Activated CD4-positive, CD25-positive, alpha-beta regulatory T cell treated with anti-CD3 and anti-CD28 coated beads, Interleukin-2, amount 50 U/mL, for 72 hours (primary cell): ENCODE measurements at places on chromosomes 3 and 15.

DNA sequence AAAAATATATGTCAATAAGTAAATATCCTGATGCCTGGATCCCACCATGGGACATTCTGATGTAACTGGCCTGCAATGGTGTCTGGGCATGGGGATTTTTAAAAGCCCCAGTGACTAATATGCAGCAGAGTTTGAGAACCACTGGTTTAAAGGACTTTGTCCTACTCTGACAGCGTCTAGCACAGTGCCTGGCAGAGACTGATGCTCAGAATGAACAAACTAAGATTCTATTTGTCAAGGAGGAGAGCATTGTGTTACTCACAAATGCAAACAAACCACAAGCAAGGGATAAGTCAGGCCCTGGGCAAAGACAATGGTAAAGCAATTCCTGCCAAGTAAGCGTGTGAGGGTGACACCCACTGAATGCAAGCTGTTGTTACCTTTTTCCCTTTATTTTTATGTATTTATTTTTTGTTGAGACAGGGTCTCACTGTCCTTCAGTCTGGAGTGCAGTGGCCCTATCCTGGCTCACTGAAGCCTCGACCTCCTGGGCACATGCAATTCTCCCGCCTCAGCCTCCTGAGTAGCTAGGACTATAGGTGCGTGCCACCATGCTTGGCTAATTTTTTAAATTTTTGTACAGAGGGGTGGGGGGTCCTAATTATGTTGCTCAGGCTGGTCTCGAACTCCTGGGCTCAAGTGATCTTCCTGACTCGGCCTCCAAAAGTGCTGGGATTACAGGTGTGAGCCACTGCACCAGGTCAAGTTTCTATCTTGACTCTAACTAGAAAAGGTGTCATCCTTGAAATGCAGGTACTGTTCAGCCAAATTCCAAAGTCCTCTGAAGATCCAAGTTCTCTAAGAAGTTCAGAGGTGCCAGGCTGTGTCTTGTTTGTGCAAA is 909 bp upstream of the GPD1L start:
- DNase-seq = no peak

GRCh38 chr3:88824666-88825564 is 282.5 kb upstream of the EPHA3 start:
- DNase-seq = no peak

DNA sequence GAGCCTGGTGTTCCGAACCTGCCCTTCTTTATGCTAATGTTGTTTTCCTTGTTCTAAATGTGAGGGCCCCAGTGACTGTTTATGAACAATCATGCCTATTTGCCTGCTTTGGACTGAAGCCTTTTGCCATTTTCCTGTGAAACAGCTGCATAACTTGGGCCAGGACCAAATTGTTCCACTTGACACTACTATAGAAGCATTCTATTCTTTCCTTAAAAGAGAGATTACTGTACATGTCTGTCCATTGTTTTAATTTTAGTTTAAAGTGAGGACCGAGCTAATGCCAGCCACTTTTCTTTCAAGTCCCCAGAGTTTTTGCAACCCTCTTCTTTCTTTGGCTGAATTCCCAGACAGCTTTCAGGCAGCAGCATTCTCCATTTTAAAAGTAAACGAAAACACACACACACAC is 980.3 kb downstream of the CADM2 start:
- no peak for DNase-seq

- DNase-seq = no peak
These were observed 107.8 kb downstream of the LRRN1 start for GRCh38 chr3:3907023-3907422.

DNA sequence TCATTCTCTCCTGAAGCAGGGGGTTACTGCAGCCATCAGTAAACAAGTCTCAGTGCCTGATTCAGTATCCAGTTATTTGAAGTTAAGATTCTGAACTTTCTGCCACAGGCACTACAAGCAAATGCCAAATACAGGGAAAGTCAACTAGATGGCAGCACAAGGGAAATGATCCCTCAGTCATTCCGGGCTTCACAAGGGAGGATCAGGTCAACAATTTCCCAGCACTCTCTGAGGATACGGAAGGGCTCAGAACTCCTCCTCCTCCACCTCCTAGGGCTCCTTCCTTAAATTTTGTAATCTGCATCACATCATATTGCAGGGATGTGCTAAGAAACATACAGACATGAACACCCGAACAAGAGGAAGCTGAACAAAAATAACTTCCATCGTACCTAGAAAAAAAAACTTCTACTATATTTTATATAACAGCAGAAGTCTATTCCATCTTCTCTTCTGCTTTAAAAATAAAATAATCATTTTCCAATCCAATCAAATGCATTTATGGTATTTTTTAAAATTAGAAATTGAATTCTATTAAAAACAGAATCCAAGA is 187.1 kb downstream of the FMN1 start:
- DNase-seq = no peak

DNA sequence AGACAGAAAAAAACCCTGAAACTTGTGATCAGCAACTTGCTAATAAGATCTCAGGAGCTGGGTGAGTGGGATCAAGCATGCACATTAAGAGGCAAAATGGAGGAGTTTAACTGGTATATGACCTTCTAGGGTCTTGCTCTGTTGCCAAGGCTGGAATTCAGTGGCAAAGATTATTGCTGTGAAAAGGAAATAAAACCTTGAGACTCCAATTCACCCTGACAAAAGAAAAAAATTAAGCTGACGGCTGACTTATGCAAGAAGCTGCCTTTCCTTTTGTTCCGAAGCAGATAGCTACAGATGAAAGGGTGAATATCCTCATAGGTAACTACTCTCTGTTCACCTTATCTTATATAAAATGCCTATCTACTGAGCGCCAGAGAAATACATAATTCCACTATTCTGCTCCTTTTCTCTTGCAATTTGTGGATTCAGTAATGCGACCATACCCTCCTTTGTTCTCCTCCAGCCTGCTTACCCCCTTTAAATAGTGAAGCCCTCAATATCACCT is 68.9 kb downstream of the HERC1 start:
- DNase-seq = no peak

DNA sequence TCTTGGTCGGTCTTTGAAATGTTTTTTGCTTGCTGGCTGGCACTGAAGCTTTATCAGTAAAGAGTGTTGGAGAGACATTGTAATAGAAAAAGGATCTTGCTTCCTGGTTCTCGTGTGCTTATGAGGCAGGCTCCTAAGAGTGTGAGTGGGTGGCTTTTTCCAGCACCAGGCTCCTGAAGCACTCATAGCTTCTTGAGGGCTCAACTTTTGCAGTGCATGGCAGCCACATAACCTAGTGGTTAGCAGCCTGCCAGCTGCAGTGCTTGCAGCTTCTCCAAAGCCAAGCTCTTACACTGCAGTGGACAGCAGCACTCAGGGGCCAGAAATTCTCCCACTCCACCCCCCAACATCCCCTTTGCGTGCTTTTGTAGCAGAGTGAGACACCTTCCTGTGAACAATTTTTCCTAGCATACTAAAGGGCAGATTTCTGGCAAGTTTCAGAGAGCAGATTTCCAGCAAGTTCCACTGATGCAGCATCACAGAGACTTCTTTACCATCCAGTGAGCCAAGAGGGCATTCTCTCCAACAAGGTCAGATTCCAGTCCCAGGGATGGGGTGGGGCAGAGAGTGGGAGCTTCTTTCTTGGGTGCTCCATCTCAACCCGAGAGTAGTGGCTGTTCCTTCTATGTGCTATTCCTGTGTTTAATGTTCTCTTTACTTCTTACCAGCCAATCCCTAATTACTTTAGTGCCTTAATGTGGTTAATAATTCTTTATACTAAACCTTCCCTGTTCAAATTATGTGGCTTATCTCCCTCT is 15.8 kb upstream of the ARHGEF26 start:
- DNase-seq = no peak

DNA sequence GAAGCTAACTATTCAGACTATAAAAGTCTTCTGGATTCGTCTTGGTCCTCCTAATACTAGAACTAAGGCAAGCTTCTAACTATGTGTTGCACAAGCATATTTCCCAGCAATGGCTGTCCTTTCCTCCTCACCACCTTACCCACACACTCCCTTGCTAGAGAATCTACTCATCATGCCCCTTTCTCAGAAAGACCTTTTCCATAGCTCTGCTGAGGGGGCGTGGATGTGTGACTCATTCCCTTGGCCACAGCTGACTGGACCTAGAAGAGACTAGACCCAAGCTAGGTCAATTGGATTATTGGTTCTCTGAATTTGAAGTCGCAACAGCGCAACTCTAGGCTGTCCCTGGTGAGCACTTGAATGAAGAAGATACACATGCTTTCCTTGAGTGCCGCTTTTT is 47.1 kb downstream of the ERC2 start:
- DNase-seq = no peak

DNA sequence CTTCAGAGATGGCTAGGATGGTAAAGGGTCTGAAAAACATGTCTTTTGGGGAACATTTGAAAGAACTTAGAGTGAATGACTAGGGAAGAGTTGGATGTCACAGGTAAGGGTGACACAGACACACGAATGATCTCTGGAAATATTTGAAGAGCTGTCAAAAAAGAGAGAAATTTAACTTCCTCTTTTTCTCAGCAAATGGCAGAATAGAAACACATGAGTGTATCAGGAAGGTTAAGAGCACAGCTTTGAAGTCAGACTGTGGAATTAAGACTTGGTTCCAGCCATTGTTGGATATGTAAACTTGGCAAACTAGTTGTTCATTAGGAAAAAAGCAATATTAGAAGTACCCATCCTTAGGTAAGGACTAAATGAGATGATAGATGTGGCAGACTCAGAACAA is 117.7 kb downstream of the IMPG2 start:
- DNase-seq = no peak

DNA sequence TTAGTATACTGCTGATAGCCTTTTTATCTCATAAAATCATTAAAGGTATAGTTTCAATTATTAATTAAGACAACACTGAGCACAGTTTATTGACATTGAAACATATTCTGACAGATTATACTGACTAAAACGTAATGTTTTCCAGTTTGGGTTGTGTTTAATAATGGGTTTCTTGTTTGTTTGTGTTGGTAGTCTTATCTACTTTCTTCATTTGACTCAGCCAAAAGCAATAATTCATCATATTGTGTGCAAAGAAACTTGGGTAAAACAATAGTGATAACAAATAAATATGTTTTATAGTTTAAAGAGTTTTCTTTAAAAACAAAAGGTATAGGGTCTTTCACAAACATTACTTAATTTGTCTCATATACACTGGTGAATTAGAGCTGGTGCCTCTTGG is 629.2 kb upstream of the AGTR1 start:
- DNase-seq = no peak

- DNase-seq = no peak
These were observed 2.6 kb downstream of the ISLR2 start for GRCh38 chr15:74132681-74133651.

DNA sequence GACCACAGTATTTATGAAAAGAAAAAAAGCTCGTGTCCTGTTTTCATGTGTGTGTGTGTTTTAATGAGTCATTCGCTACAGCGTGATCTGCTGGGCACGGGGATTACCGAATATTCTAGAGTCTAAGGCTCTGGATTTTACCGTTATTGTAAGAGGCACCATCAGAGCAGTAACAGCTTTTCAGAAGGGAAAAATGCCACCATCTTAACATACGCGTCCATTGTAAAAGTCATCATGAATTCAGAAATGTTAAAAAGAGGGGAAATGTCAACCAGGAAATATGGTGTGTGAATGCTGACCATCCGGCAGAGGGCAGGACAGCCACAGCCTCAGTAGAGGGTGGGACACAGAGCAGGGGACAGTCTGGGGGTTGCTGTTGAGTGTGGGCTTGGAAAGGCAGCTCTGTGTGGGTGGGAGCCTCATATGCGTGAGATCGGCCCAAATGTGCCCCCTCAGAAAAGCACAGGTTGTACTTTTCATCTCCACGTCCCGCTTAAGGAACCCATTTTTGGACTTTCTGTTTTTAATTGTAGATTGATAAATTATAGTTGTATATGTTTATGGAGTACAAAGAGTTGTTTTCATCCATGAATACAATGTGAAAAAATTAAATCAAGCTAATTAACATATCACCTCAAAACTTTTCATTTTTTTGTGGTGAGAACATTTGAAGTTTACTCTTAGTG is 69.6 kb downstream of the ASB7 start:
- DNase-seq = no peak

DNA sequence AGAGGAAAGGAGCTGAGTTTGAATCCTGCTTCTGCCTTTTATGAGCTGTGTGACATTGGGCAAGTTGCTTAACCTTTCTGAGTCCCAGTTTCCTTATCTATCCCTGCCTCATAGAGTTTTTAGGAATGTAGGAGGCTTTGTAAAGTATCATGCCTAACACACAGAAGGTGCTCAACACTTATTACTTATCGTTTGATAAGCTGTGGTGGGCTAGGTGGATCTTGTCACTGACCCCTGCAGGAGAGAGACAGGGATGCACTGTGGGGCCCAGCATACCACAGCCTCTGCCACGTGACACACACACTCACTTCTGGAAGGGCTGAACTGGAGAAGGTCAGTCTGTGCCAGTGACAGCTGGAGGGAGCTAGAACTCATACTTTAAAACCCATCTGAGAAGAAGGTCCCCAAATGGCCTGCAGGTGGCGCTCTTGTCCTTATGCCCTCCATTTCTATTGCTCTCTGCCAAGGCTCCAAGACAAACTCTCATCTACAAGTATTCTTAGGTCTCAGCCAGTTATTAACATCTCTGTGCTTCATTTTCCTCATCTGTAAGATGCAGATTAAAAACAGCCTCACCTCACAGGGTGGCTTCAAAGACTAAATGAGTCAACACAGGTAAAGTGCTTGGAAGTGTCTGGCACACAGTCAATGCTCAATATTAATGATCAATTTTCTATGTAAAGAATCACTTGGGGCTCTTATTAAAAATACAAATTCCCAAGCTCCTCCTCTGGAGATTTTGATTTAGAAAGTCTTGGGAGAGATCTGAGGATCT is 57.5 kb upstream of the HACD2 start:
- DNase-seq = peak; percentile 63

DNA sequence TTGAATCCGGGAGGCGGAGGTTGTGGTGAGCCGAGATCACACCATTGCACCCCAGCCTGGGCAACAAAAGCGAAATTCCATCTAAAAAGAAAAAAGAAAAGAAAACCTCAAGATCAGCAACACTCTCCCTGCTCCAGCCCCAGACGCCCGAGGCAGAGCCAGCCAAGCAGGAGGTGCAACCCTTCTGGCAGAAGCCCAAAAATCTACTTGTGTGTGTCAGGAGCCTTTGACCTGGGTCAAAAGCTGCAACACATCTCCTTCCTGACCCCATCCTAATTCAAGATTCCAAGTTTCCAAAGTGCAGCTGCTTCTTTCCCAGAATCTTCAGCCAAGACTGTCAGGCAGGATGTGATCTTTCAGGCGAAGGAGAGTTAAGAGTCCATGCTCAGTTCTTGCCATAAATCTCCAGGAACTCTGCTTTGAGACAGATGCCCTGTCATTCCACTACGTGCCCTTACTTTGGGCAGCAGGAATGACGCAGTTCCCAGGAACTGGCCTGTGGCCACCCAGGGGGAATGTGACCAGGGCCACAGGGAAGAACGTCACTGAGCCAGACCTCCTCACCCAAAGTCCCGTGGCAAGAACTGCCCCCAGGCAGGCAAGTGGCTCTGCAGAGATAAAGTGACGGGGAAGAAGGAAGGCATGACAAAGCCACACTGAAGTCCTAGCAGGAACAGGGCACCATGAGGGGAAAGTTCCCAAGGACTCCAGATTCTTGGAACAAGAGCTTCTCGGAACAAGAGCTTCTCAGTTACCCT is 39.4 kb downstream of the SH3BP5 start:
- no peak for DNase-seq

DNA sequence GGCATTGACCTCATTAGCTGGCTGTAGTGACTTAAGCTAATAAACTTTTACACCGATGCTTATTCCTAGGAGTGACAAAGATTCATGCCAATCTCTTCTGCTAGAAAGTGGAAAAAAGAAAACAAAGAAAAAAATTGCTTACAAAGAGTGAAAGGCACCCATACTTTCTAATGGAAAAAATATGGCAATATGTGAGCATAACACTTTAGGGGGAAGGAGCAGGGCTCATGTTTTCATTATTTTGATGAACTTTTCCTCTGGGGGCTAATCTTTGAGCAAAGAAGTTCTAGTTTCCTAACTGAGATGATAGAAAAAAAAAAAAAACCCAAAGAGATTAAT is 94.8 kb upstream of the THRB start:
- no peak for DNase-seq
